ENCODE measurements at places on chromosomes 5 and 9.

GRCh38 chr5:5726401-5726800 lies 303.9 kb downstream of the ICE1 start:
- no peak for DNase-seq

DNA sequence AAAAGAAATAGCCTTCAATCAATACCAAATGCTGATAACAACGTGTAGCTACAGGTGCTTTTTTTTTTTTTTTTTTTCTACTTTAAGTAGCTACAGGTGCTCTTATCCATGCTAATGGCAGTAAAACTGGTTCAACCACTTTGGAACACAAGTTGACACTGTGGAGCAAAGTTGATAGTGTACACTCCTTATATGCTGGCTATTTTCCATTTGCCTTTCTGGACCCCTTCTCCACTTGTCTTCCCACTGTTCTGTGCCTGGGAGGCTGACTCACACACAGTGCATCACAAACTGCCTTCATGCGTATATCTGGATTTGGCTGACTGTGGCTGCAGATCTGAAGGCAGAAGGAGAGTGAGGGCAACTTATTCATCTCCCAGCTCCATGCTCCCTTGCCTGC lies 247.9 kb downstream of the MSX2 start:
- no peak for DNase-seq

DNA sequence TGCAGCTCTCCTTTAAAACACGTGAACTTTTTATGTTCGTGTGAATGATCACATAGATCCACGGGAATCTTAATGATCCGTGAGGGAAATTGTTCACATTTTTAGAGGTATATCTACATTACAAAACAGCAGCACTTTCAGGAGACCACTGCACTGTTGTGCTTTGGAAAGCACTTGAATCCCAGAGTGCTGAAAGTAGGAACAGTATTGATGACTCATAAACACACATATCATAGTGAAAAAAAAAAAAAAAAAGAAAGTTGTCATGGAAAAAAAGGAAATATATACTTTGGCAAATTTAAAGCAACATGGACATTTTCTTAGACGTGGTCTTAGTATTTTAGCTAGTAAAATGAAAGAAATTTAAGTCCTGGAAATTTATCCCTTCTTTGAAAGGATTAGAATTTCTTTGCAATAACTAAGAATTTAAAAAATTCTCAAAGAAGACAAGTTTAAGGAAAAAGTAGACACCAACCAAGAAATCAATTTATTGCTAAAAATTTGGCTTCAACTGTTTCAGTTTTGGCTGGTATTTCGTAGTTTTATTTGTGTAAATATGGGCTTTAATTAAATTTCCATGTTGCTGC lies 55.4 kb downstream of the ADGRV1 start:
- no peak for DNase-seq

- no peak for DNase-seq
Measured at GRCh38 chr9:89664896-89665329, 60.1 kb downstream of the GADD45G start.

DNA sequence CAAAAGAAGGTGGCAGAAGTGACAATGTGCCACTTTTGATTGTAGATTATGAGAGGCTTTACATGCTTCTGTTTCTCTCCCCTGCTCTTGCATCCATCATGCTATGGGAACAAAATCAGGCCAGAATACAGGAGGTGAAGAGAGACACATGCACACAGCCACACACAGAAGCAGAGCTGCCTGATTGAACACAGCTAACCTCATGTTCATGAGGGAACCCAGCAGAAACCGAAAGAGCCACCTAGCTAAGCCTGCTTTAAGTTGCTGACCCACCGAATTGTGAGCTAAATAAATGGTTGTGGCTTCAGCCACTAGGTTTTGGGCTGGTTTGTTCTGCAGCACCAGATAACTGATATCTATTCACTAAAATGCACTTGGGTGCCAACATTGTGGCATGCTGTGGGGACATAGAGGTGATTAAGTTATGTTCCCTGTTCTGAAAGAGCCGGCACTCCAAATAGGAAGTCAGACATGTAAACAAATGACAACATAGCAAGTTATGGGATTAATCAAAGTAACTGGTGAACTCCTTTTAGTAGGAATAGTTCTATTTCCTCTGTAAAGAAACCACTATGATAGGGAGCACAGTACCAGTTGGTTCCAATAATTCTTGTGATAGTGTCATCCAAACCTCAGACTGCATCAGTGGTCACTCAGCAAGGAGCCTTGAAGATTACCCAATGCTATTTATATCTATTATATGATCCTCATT lies 93.6 kb upstream of the TNC start:
- no peak for DNase-seq

DNA sequence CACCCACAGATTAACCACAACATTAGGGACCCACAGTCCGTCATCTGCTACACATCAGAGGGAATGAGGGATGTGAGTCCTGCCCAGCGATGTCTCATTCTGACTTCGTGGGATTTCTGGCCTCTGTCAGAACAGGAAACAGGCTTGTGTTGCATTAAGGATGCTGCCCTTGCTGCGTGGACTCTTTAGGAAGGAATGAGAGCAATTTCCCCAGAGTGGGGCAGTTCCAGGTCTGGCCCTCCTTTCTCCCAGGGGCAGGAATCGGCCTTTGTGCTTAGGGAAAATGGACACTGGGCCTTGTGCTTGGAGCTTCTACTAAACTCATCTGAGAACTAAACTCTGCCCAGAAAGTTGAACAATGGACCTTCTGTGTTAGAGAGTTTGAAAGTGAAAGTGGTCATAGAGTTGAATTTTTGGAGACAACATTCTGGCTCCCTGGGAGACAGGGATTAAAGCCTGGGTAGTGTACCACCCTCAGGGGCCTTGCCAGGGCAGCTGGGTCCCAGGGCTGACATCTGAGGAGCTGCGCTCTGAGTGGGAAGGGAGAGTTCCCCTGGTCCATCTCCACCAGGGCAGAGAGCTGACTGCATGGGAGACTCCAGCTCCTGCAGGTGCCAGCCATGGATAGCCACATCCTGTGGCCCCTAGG lies 37.8 kb upstream of the S1PR3 start:
- DNase-seq: no peak

- no peak for DNase-seq
Measured at GRCh38 chr9:16427873-16428427, 442.5 kb downstream of the BNC2 start.

GRCh38 chr5:154166901-154167791 lies 23.4 kb upstream of the GALNT10 start:
- DNase-seq: no peak

- DNase-seq: no peak
Measured at GRCh38 chr5:125410537-125411070, 664.2 kb upstream of the ZNF608 start.

DNA sequence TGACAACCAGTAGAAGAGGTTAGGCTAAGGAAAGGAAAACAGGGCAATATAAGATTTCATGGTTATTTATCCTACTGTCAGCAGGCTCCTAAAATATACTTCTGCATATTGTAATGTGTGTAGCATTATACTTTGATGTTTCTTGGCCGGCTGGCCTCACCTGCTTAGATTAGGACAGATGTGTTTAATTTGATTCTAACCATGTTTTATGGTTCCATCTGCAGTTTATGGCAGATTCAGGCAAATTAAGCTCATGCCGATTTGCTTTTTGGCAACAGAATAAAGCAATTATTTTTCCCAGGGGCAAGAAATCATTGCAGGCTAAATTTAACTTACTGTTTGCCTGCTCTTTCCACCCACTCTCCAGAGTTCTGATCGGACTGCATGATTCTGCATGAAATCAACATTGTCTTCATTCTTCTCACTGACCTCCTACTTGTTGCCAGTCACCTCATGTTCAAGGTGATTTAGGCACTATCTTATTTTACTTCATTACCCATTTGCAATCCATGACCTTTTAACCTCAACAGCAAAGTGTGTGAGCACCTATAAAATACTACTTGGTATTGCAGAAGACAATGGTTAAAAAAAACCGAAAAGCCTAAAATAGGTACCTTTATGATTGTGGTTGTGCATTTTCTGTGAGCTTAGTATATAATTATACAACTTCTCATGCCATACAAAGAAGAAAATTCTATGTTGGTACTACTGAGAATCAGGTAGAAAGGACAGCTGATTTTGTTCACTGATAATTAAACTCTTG lies 125.2 kb downstream of the EDIL3 start:
- no peak for DNase-seq

- no peak for DNase-seq
Measured at GRCh38 chr9:84151640-84152039, 171.0 kb downstream of the RMI1 start.

DNA sequence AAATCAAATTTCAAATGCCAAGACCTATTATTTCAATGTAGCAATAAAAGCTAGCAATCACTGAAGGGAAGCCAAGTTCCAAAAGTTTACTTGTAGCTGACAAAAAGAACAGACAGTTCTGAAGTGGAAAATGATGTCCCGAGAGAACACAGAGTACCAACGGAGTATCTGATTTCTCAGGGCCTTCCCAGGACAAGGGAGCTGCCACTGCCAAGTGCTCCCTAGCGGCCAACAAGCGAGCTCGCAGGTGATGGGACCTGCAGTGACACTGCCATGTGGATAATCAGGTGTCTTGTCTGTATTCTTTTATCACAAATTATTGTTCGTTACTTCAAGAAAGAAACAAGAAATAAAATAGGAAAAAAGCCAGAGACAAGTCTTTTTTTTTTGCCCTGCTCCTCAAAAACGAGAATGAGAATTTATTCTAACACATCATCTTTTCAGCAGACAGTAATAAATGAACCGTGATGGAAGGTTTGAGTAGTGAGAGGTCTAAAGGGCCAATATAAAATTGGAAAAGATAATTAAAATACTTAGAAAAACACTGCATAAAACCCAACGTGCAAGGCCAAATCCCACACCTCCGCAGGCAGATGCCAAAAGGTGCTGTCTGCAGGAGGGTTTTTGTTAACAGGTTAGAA lies 159.4 kb downstream of the MYO10 start:
- DNase-seq: no peak

- DNase-seq: no peak
Measured at GRCh38 chr5:73236541-73237128, 63.6 kb downstream of the TMEM174 start.

DNA sequence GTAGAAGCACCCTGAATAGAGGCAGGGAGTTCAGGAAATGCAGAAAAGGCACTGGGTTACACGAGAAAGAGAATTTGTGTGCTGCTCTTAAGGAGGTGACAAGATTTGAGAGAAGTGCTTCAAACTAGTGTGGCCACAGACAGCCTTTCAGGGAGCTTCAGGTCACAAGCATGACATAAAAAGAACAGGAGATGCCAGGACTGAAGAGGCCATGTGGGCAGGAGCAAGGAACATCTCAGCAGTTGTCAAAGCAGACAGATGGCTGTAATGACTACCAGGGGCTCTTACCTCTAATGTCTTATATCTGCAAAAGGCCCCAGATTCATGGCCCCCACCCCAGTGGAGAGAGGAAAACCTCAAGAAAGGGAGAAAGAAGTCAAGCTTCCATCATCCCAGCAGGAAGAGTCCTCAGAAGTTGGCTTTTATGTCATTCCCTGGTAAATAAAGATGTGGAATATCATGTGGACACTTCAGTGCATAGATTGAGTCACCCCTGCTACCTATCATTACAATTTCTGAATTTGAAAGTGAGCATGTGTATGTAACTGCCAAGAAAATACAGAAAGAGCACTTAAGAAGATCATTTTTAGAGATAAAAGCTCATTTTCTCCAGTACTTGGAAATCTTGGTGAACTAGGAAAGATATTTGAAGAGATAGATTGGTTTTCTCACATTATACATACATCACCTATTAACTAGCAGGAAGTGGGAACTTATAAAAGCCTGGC lies 214.4 kb upstream of the RORB start:
- no peak for DNase-seq

DNA sequence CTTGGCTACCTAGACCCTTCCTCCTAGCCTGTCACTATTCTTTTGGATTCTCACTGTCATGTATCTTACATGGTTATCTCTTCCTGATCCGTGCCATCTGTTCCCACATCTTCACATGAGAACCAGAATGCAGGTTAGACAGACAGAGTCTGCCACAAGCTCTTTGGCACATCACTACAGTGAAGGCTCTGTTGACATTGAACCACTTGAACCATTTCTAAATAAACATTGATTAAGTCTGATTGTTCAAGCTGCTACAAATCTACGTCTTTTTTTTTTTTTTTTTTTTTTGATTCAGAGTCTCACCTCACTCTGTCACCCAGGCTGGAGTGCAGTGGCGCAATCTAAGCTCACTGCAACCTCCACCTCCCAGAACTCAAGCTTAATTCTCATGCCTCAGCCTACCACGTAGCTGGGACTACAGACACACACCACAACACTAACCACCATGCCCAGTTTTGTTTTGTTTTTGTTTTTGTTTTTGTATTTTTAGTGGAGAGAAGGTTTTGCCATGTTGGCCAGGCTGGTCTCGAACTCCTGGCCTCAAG lies 85.1 kb upstream of the LRRTM2 start:
- DNase-seq: no peak

DNA sequence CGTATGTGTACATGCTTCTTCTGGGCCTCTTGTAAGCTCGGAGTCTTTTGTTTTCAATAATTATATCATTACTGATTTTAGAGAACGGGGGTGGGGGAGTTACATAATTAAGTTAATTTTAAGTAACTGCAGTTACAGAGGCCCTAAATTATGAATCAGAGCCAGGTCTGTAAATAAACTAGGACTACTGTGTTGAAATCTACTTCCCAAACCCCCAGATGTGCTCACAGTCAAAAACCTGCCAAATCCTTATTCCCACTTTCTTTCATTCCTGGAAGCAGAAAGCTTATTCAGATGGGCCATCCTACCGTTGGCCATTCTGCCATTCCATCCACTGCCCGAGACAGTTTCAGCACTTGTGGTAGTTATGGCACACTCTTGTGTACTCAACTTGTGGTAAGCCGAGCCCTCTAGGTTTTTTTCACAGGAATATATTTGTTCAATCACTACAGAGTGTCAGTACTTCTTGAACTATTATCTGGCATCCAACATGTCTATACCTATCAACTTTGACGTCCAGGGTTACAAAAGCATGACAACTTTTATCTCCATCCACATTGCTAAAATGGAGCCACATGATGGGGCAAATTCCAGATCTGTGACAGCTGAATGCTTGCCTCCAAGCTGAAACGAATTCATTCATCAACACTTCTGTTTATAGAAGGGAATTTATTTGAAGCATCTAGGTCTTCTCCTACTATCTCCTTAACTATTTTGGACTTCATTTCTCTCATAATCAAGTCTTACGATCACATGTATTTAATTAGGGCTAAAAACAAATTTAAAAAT lies 37.8 kb downstream of the GLRX start:
- no peak for DNase-seq

- DNase-seq: no peak
Measured at GRCh38 chr5:122484103-122484502, 172.1 kb downstream of the SNCAIP start.

DNA sequence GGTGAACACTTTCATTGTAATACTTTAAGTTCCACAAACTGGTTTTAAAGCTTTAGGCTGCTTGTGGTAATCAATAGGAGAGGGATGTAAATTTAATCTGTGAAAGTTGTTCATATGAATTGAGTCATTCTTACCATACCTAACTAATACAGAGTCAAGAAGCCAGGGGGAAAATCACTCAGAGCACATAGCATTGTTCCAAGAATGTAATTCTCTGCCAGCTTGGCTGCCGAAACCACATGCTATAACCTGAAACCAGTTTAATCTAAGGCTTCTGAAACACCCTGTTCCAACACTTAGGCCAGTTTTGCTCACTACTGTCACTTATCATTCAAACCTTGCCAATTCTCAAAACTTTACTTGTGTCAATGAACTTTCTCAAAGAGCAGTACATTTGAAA lies 528.8 kb upstream of the GRAMD2B start:
- no peak for DNase-seq
